ENCODE measurements at places on chromosomes 1 and 21. TPM values are rescaled to one million over a fixed set of nuclear protein-coding genes. Genes with fewer than 3 reads are reported as not detected.

GRCh38 chr1:155323729-155324036 lies 3.0 kb downstream of the RUSC1 start:
- peak; percentile 95 for DNase-seq

DNA sequence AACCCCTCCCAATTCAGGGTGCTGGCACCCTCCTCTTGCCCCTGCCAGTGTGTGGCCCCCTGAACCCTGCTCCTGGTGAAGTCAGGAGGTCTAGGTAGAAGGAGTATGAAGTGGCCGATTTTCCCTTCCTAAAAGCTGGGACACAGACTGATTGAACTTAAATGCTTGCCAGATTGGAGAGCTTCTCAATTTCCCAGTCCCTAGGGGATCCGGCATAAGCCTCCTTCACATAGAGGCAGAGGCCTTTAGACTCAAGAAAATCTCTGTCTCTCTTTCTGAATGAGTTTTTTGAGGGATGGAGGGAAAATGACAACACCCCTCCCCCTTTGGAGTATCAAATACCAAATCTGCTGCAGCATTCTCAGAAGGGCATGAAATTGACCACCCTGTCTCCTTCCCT lies 51.5 kb downstream of the SYT2 start:
- DNase-seq: no peak

DNA sequence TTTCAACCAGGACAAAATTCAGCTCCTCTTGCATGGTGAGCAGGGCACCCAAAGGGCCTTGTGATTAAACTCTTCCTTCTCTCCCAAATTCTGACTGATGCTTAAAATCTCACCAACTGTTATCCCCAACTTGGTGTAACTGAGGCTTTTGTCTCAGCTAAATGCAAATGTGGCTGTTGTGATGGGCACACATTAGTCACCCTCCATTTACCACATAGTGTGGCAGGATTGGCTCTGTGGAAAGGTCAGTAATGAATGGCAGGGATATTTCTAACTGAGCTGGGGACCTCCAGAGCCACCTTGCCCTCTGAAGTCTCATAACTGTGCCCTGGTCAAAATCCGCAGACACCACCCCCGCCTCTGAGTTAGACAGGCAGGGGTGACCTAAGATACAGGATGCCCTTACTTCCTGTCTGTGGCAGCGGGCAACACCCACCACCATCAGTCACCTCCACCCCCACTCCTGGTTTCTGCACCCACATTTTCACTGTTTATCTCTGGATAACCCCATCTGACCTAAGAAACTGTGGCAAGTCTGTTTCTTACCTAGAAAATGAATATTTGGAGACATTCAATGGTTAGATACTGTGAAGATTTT lies 25.4 kb upstream of the RGS16 start:
- no peak for DNase-seq

DNA sequence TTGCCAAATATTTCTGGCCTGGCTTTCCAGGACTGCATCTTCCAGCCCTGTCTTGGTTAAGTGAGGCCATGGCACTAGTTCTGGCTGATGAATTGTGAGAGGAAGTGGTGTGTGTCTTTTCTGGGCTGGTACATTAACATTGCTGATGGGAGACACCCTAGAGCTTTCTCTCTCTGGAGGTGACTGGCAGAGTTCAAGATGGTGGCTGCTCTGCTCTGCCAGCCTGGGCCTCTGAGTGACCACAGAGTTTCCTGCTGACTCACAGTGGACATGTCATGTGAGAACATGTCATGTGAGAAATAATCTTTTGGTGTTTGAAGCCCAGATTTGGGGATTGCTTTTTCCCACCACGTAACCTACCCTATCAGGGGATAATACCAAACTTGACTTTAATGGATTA lies 218.0 kb upstream of the KIAA0040 start:
- DNase-seq: no peak

GRCh38 chr21:41361786-41362604 lies at the start of gene MX2:
Gene MX2 (plus strand): TSS chr21:41362027. CDS start chr21:41376907, 14,880 bp downstream.
- DNase-seq: peak; percentile 90

- DNase-seq: no peak
These were observed 518 bp downstream of the PLOD1 start for GRCh38 chr1:11935057-11935412.

- no peak for DNase-seq
These were observed 323.1 kb downstream of the HHIPL2 start for GRCh38 chr1:222224636-222225315.

- DNase-seq: no peak
These were observed 191.1 kb upstream of the LHX8 start for GRCh38 chr1:74943046-74943445.

DNA sequence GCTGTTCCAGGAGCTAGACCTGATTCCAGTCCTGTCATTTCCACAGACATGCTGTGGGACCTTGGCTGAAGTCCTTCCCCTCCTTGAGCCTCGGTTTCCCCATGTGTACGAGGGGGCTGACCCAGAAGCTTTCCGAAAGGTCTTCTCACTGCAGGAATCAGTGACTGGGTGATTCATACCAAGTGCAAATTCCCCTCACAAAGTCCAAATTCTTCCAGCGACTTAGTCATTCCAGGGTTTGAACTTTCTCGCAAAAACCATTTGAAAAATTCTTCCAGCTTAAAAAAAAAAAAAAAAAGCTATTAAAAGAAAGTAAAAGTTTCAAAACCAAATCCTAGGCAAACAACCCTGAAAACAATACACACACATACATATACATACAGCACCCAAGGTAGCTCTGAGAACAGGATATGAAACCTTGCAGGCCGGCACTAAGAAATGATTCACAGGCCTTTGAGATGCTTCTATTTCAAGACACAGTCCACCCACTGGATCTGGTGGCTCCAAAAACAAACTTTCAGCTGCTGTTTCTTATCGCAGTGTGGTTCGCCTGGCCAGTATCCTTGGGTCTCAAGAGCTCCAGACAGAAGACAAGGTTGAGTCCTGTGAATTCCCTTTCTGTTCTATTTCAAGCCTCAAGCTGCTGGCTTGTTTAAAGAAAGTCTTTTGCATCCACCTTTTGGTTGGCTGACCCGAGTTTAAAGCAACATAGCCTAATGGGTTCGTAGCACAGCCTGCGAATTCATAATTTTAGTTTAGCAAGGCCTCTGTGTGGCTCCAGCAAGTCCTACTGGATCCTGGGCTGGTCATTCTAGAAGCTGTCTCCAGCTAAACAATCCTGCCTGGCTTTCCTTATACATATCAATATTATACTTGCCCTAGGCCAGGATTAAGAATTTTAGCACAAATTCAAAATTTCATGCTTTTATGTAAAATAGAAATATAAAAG lies 18.0 kb upstream of the ID3 start:
- DNase-seq: no peak

DNA sequence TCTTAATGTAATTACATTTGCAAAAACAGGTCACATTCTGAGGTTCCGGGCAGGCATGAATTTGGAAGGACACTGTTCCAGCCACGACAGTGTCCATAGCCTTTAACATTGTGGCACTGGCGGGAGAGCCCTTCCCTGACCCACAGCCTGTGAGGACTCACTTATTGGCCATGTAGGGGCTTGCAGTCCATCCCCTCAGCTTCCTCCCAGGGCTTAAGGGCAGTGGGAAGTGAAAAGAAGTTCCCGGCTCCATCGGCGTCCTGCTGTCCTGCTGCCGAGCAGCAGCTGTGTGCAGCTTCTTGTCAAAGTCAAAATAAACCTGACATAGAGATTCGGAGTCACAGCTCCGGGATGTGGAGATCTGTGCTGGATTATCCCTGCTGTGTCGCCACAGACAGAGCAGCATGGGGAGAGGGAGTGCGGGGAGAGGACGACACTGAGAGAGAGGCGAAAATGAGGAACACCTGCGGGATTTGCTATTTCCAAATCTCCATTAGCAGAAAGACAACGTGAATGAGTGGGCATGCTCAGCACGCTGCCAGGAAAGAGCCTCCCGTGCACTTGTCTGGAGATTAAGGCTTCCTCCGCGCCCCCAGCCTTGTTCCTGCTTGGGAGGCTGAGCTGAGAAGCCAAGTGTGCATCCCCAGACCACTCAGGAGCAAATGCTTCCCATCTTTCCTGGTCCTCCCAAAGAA lies 260.3 kb downstream of the ASTN1 start:
- DNase-seq: no peak

DNA sequence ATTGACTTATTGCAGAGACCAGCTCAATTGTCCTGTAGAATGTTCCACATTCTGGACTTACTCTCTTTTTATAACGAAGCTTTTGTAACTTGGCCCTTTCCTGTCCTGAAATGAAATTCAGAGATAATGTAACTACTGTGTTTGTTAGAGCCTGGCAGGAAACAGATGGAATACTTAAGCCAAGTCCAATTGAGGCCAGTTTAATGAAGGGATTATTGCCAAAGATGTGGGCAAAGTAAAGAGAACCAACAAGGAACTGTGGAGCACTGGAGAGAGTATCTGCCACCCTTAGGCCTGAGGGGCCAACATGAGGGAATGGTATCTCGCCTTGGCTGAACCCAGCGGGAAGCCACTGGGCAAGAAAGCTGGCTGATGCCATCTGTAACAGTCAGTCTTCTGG lies 32.9 kb downstream of the MFSD2A start:
- no peak for DNase-seq

- no peak for DNase-seq
These were observed 25.5 kb upstream of the PRSS38 start for GRCh38 chr1:227790034-227790400.

DNA sequence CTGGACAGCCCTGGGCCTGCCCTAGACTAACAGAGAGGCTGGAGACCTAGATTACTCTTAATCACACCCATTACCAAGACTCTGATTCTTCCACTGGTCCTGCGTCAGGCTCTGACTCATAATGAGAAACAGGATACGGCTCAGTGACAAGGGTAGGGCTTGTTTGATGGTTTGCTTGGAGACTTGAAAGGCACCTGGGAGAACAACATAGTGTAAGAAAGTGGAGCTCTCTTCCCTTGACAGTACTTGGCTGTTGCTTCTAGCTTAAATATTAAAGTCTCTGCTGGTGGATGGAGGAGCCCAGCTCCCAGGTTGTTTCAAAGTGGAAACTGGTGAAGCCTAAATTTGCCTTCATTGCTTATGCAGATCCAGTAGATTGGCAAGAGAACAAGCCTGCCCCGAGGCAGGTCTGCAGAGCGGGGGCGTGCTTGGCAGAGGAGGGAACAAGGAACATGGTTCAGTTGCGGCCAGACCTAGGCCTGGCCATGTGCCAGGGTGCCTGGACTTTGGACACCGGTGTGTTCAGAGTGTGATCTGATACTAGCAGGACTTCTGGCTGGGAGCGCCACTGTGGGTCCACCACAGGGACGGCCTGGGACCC lies 480.6 kb downstream of the CAMTA1 start:
- DNase-seq: no peak

DNA sequence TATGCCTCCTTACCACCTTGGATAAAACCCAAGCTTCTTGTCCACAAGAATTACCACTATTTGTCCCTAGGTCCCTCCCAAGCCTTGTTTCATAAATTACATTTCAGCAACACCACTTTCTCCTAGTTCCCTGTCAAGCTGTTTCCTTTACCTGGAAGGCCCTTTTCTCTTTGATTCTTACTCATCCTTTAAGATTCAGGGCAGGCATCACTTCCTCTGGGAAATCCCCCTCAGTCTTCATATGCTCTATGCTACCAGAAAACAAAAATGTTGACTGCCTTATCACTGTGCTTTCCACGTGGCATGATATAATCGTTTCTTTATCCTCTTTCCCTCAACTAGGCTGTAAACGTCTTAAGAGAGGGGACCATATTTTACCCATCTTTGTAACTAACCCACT lies 102.7 kb downstream of the LYST start:
- DNase-seq: no peak

DNA sequence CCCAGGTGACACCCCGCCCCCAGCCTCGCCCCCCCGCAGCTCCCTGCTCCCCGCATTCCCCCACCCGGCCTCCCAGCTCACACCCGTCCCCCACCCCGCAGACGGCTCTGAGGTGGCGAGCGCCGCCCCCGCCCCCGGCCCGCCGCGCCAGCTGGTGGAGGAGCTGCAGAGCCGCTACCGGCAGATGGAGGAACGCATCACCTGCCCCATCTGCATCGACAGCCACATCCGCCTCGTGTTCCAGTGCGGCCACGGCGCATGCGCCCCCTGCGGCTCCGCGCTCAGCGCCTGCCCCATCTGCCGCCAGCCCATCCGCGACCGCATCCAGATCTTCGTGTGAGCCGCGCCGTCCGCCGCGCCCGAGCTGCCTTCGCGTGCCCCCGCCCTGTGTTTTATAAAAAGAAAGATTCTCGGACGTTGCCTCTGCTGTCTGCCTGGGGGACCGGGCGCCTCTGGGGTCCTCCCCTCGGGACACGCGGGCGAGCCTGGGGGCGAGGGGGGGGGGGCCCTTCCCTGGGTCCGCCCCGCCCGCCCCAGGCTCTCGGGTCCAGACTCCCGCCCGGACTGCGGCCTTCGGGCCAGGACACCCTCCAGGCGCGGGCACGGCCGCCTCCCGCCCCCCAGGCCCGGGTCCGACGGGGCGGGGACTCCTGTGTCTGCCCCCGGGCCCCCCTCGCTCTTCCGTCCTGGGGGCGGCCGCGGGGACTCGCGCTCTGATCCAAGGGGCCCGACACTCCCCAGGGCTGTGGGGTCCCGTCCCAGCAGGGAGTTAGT lies 1.6 kb upstream of the MMP23B start:
- DNase-seq: peak; percentile 78

GRCh38 chr1:183277821-183278738 lies 92.0 kb downstream of the LAMC2 start:
- DNase-seq: peak; percentile 31

- no peak for DNase-seq
These were observed 18.0 kb upstream of the RABGGTB start for GRCh38 chr1:75768016-75768415.

GRCh38 chr1:59549903-59550302 lies 253.0 kb downstream of the FGGY start:
- no peak for DNase-seq

DNA sequence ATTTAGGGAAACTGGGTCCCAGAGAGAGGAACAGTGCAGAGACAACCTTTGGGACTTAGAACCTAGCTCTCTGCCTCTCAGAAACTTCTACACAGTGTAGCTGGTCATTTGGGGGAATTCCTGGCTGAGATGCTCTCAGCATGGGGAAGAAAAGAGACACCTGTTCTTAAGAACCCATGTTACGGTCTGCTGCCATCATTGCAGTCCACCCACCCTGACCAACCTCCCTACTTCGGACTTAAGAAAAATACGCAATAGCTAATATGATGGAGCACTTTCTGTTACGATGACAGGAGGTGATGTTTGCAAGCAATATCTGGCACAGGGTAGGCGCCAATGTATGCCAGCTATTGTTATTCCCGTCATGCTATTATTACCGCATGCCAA lies 177.9 kb downstream of the IGSF21 start:
- DNase-seq: no peak

- no peak for DNase-seq
These were observed 9.2 kb upstream of the TFF1 start for GRCh38 chr21:42375506-42375905.

Gene CFAP74
- not detected for total RNA-seq

Gene LMX1A
- 0.22 TPM for total RNA-seq

Gene PLPPR4
- 1.0 TPM for total RNA-seq

Gene UBE2J2
- 37.2 TPM for total RNA-seq

Gene FCGR3B
- total RNA-seq: 8.4 TPM

Gene VWA5B1
- total RNA-seq: not detected

Gene RNF223
- total RNA-seq: not detected

Gene FAM3B
- not detected for total RNA-seq

Gene ZFP69B
- 1.3 TPM for total RNA-seq

Gene PLA2G2D
- total RNA-seq: not detected

Gene NEXN
- 532 TPM for total RNA-seq

Gene BTBD19
- total RNA-seq: 4.4 TPM

Gene KCNH1
- not detected for total RNA-seq

Gene GPR3
- total RNA-seq: 2.3 TPM
